ENCODE measurements at places on chromosomes 12 and 14.

DNA sequence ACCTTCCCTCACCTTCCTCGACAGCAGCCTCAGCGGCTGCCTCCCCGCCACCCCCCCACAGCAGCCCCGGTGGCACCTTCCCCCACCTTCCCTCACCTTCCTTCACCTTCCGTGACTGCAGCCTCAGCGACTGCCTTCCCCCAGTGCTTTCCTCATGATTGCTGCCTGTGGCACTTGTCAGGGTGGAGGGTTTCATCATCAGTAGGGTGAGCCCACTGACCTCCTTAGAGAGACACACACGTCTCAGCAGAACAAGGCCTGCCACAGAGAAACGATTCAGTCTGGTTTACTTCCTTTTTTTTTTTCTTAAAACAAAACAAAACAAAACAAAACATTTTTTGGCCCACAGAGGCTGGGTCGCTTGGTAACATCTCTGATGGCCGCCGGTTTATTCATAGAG is 75.0 kb downstream of the EP400 start:
- DNase-seq = no peak

- no peak for DNase-seq
Observed at GRCh38 chr12:67879937-67880336, 109.3 kb upstream of the IFNG-AS1 start.

DNA sequence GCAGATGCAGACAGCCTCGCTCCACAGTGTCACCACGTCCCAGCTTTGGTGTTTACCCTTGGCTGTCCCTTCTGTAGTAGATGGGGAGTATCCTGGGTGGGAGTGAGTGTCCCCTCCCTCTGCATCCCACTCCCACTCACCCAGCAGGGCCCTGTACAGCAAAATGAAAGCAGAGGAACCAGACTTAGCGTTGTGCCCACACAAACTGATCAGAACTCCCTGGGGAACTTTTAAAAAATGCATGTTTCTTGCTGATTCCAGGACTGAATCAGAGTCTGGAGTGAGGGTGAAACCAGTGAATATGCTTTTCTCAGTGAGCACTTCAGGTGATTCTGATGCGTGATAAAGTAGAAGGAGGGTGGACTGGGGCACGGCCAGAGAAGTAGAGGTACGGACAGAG is 2.9 kb downstream of the ACVRL1 start:
- no peak for DNase-seq

DNA sequence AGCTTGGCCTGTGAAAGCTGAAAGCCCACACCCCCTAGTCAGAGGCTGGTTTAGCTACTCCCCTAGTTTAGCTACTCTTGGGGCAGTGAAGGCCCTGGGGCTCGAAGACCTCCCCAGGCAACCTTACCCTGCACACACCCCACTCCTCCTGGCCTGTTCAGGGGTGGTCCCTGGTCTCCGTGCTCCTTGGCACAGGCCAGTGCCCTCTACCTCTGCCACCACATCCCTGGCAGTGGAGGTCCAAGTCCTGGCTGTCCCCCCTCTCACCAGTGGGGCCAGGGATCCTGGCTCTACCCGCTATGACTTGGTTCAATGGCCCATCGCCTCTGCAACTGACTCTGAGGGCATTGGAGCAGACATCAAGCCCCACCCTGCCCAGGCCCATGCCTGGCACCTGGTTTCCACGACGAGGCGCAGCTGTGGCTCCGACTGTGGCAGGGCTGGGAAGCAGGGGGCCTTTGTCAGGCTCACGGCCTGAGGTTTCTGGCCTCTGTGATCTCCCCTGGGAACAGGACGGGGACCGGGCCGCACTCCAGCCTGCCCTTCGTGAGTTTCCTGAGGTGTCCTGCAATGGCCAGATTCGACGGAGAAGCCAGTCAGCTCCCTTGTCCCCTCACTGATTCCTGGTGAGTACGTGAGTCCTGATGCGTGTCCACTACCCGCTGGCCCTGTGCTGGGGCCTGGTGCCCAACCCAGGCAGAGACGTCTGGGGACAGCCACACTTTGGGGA is 5.7 kb downstream of the TMEM121 start:
- DNase-seq = no peak

- DNase-seq = no peak
Observed at GRCh38 chr12:45994736-45995135, 4.4 kb upstream of the SCAF11 start.

- no peak for DNase-seq
Observed at GRCh38 chr12:69623970-69624369, 13.3 kb upstream of the LRRC10 start.

DNA sequence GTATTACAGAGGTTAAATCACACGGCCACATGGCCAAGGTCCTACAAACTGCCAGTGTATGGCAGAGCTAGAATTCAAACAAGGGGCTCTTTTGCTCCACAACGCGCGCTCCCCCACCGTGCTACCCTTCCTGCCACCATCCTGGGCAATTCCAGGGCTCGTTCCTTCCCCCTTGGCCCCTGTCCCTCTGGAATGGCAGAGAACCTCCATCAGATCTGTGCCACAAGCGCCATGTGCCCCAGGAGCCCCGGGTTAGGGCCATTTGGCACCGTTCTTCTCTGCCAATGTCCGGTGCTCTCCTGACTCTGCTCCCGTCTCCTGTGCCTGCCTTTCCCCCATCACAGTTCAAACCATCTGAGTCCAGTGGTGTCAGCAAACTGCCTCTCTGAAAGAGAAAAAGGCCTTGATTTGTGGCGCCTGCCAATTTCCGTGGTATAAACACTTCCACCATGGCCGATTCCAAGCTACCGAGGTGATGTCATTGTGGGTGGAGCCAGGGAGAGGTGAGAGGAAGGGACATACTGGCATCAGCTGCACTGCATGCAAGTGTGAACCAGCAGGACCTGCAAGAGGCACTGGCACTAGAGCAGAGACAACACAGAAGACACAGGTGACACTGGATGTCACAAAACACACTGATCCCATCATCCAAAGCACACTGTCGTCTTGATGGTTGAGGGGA is 163.1 kb downstream of the CALM1 start:
- no peak for DNase-seq

DNA sequence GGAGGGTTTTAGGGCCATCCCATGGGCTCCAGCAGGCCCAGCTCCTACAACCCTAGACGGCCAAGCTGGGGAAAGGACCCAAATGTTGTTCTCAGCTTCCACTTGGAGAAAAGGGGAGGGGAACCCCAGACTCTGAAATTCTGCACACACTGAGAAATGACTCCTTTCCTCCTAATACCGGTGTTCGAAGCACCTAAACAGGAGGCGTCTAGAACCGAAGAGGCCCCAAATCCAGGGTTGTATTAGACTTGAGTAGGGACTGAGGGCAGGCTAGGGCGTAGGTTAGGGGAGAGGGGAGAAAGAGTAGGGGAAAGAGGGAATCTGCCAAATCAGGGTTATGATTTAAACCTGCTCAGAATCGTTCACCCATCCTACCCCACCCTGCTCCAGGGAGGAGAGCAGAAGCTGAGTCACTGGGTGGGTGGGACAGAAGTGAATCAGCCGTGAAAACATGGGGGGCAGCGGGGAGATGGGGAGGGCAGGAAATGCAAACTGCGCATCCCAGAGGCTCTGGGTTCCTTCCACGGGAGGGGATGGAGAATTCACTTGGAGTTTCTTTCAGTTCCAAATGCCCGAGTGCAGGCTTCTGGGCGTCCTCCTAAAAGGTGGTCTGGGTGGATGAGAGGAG is 1.0 kb downstream of the IGFBP6 start:
- no peak for DNase-seq

GRCh38 chr14:90714811-90715210 is 101.4 kb downstream of the TTC7B start:
- DNase-seq = no peak

GRCh38 chr14:104590240-104590965 is 10.8 kb downstream of the C14orf180 start:
- DNase-seq = no peak

DNA sequence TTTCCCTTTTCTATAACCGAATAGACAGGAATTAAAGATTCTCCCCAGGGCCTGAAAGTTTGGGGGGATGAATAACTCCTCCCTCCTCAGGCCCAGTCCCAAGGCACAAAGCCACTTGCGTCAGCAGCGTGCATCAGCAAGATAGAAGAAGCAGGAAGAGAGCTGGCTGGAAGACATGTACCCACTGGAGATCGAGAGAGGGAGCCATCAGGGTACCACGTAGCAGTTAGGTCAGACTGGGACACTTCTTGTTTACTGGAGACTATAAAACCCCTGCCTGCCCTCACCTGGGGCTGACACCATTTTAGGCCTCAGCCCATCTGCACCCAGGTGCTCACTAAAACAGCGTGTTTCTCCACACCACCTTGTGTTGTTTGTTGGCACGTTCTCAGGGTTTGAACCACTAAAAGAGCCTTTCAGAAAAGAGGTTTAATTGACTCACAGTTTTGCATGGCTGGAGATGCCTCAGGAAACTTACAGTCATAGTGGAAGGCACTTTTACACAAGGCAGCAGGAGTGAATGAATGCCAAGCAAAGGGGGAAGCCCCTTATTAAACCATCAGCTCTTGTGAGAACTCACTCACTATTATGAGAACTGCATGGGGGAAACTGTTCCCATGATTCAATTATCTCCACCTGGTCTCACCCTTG is 93.2 kb downstream of the TMTC3 start:
- DNase-seq = no peak

DNA sequence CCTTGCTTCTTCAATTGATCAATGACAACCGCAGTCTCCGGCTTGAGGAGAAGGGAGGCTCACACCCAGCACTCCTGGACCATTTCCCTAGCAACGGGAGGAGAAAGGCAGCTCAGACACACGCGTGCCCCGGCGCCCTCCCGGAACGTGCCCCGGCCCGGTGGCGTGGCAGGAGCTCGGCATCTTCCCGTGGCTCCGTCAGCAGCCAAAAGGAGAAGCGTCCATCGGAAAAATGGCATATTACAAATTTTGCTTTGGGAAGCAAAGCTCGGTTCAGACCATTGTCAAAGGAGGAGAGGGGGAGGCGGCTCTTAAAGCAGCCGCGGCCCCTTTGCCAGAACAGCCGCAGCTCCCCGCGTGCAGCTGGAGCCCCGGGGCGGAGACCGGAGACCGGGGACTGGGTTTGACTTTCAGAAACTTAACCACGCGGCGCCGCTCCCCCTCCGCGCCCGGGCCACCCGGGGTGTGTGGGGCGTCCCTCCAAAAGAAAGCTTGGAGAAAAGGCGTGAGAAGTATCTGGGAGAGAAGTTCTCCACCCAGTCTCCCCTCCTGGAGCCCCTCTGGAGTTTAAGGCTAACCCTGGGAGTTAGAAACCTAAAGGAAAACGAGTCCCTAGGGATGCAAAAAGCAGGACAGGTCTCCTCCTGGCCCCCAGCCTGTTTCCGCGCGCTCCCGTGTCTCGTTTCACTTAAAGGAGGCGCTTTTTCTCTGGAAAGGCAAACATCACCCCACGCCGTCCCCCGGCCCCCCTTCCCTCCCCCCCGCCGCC is 545 bp downstream of the PPFIA2 start:
- DNase-seq = no peak

GRCh38 chr12:2963760-2964292 is 4.6 kb downstream of the TEAD4 start:
- no peak for DNase-seq
